ENCODE measurements at places on chromosomes 3 and 15.

DNA sequence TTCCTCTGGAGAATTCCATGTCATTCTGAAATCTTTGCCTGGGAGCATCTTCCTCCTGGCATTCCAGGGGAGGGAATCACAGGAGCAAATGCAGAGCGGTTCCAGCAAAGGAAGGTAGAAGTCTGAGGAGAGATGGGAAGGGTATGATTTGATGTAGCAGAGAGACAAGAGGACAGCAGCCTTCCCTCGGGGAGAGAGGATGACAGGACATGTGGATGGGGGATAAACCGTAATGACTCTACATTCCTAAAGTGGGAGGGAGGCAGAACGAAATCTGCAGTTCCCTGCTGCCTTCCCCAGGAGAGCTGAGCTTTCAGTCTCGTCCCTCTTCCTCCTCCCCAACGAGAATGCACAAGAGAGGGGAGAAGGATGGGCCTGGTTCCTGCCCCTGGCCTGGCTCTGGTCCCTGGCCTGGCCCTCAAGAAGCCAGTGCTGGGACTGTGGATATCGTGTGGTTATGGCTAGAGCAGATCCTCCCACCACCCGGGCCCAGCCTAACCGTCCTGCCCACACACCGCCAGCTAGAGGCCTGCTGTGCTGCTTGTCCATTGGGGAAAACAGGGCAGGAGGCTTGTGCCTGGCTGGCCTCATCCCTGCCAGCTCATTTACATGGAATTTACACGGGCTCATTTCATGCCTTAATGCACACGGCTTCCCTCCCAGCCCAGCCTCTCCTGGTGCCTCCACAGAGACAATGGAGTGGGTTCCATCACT is 26.6 kb downstream of the SEMA7A start:
- DNase-seq: no peak

GRCh38 chr3:110393941-110394340 is 677.7 kb upstream of the NECTIN3 start:
- no peak for DNase-seq

DNA sequence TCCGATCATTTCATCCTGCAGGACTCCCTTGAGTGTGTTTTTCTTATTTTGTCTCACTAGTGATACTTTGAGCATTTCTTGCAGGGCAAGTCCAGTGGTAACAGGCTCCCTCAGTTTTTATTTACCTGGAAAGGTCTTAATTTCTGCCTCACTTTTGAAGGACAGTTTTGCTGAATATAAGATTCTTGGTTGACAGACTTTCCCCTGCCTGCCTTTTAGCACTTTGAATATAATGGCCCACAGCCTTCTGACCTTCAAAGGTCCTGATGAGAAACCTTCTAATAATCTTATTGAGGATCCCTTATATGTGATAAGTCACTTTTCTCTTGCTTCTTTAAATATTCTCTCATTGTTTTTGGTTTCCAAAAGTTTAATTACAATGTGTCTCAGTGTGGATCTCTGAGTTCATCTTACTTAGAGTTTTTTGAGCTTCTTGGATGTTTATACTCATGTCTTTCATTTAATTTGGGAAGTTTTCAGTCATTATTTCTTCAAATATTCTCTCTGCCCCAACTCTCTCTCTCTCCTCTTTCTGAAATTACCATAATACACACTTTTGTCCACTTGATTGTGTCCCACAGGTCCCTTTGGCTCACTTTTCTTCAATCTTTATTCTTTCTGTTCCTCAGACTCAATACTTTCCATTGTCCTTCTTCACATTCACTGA is 36.3 kb upstream of the ARIH1 start:
- no peak for DNase-seq

DNA sequence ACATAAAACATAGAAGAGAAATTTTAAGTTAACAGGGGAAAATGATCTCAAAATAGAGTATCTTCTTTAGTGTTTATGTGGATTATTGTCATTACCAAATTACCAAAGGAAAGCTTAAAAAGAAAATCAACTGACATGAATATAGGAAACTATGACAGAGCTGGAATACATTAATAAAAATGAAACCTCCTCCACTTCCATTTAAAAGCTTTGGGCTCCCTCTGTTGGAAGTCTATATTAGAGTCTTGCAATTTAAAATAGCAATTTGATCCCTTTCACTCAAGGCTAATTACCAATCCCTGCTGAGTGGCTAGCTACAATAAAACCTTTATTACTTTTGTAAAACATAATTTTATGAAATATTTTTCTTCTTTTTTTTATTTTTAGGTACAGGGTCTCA is 61.4 kb upstream of the IMPG2 start:
- no peak for DNase-seq

DNA sequence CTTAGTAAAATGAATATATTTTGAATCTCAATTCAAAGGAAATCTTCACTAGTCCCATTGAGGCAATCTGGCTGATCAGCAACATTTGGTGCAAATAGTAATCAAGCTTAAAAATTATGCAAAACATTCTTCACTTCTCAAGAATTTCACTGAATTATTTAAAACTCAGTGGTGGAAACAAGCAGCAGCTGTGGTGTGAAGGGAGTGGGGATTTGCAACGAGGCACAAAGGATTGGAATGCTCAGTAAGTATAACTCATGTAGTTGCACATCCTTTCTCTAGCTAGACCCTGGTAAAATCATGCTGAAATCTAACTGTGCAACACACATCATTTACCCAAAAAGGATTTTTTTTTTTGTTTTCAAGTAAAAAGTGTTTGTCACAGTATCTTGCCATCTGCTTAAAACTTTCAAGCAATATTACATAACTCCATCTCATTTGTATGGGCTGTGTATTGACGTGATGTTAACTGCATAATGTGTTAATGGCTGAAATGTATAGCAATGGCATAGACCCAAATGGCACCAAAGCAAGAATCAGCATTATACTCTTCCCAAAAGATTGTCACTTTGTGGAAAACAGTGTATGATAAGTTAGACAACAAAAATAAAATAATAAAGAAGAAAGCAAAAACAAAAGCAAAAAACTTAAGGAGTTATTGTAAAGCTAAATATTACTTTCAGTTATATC is 816.6 kb downstream of the EPHA3 start:
- no peak for DNase-seq

GRCh38 chr3:123652342-123652984 is 67.6 kb upstream of the HACD2 start:
- DNase-seq: peak; percentile 46

DNA sequence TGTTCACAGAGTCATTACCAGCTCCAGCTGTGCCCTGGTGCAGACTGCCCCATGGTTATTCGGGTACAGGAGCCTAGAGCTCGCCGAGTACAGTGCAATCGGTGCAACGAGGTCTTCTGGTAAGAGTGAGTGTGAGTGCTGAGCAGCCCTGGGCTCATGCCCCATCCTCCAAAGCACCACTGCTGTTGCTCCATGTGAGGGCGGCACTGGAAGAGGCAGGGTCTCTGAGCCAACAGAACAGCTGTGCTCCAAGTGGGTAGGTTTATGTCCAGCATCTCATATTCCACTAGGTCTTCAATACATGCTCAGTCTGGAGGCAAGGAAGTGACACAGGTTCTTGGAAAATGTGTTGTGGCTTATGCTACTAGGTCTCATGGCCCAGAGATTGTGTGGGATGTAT is 19.5 kb upstream of the P4HTM start:
- DNase-seq: no peak

DNA sequence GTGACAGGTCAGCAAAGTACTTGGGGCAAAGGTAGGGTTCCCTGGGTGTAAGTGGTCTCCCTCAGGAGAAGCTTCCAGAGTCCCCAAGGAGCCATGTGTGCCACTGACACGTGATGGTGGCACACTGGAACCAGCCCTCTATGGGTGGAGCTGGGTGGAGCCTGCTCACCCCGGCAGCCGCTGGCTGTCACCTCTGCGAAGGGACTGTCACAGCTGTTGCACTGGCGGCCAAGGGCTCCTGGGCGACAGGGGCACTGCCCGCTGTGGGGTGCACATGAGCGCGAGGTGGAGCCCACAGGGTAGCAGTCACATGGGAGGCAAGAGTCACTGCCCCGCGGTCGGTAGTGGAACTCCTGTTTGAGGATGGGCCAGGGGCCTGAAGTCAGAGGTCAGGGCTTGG is 12.0 kb downstream of the CELSR3 start:
- DNase-seq: no peak

GRCh38 chr3:23619705-23620637 is 185.8 kb upstream of the UBE2E1 start:
- no peak for DNase-seq

DNA sequence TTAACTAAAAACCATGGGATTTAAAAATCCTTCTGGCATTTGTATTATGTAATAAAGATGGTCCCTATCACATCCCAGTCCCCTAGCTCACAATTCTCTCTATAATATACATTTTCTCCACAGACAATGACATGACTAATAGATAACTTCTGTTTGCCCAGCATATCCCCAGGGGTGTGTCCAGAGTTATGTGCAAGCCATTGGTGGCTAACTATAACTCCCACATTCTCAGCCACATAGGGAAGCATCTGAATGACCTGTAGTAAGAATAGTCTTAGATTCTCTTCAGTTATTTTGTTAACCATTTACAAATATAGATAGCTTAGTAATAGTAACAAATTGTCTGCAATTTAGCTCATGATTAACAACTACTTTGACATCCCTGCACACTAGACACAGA is 52.2 kb upstream of the RBSN start:
- no peak for DNase-seq

DNA sequence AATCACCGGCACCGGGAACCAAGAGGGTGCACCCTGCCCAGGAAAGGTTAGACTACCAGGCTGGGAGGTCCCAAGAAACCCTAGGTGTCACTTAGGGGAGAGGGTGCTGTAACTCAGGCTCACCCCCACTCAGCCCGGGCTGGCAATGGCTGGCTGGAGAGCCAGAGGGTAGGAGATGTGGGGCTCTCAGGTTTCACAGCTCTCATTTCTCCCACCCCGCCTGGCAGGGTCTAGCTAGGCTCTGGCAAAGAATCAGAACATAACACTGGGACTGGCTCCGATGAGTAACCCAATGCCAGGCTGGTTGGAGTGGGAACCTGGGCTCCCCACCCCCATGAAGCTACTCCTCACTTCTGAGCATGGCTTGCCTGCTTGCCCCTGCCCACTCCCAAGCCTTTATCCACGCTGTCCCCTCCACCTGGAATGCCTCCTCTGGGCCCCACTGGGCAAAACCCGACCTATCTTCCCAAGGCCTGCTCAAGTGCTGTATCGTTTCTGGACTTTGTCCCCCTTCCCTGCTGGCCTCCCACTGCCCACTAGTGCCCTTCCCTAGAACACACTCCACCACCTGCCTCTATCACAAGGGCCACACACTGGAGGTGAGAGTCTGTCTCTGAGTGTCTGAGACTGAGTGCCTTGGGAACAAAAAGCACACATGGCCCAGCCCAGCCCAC is 2.0 kb downstream of the CIB2 start:
- DNase-seq: no peak

GRCh38 chr3:58144478-58145325 is 66.1 kb downstream of the DNASE1L3 start:
- DNase-seq: no peak

Data from NT2/D1 (cell line).